ENCODE measurements at places on chromosomes 1 and 21. TPM values are rescaled to one million over a fixed set of nuclear protein-coding genes. Genes with fewer than 3 reads are reported as not detected.

EFNA3 gene
- 1.5 TPM for polyA plus RNA-seq

IL10 gene
- 1.2 TPM for polyA plus RNA-seq

LCE1B gene
- polyA plus RNA-seq = not detected

RAD54L gene
- 2.6 TPM for polyA plus RNA-seq

FAM3B gene
- polyA plus RNA-seq = 98.7 TPM

CD101 gene
- 1.4 TPM for polyA plus RNA-seq

RBP7 gene
- polyA plus RNA-seq = 18.8 TPM

BMP8A gene
- not detected for polyA plus RNA-seq

CHI3L1 gene
- 28.1 TPM for polyA plus RNA-seq

ITLN2 gene
- 0.37 TPM for polyA plus RNA-seq

MIXL1 gene
- 2.0 TPM for polyA plus RNA-seq

C1QTNF12 gene
- polyA plus RNA-seq = 1.6 TPM

LRRN2 gene
- not detected for polyA plus RNA-seq

DISC1 gene
- 1.4 TPM for polyA plus RNA-seq

AGO4 gene
- 4.9 TPM for polyA plus RNA-seq

CSF3R gene
- polyA plus RNA-seq = 1.6 TPM

CSMD2 gene
- polyA plus RNA-seq = 0.25 TPM

SPATC1L gene
- polyA plus RNA-seq = 7.0 TPM

ABCD3 gene
- polyA plus RNA-seq = 20.0 TPM

RIMKLA gene
- 0.56 TPM for polyA plus RNA-seq

PROK1 gene
- not detected for polyA plus RNA-seq

RPS6KA1 gene
- 21.4 TPM for polyA plus RNA-seq

MAEL gene
- polyA plus RNA-seq = 1.1 TPM

Data from stomach (tissue), 19 donors.